ENCODE measurements at places on chromosomes 12 and 14. TPM values are rescaled to one million over a fixed set of nuclear protein-coding genes. Genes with fewer than 3 reads are reported as not detected.

The LALBA gene
- not detected for total RNA-seq

The NKX2-1 gene
- 0.25 TPM for total RNA-seq

The LMO3 gene
- total RNA-seq: not detected

The IAPP gene
- not detected for total RNA-seq

The SLC17A8 gene
- total RNA-seq: not detected

The ART4 gene
- total RNA-seq: not detected

The PIWIL1 gene
- not detected for total RNA-seq

The FERMT2 gene
- 1.0 TPM for total RNA-seq

The OR4E2 gene
- total RNA-seq: not detected

The SMAGP gene
- 1.4 TPM for total RNA-seq

The EPYC gene
- total RNA-seq: not detected

The CFAP251 gene
- 2.9 TPM for total RNA-seq

The GALNT8 gene
- total RNA-seq: 0.38 TPM

The PLCZ1 gene
- not detected for total RNA-seq

The RNASE7 gene
- total RNA-seq: not detected

The HOXC5 gene
- total RNA-seq: not detected

The PPP1R1A gene
- not detected for total RNA-seq

The PHETA1 gene
- 1.2 TPM for total RNA-seq

The CLEC4A gene
- 2.0 TPM for total RNA-seq

The CARMIL3 gene
- 0.63 TPM for total RNA-seq
